Dermis blood vessel endothelial cell (primary cell): ENCODE measurements at places on chromosomes 1 and 21.

DNA sequence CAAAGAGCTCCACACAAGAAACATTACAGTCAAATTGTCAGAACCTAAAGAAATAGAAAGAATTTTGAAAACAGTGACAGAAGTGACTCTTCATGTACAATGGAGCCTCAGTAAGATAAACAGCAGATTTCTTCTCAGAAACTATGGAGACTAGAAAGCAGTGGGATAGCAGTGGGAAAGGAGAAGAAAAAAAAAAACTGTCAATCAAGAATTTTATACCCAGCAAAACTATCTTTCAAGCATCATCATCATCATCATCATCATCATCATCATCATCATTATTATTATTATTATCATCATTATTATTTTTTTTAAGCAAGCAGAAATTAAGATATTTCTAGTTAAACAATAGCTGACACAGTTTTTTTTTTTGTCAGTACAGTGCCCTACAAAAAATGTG is 24.2 kb downstream of the CEP170 start:
- DNase-seq: peak; percentile 27

GRCh38 chr1:191260056-191260455 is 782.4 kb upstream of the BRINP3 start:
- no peak for DNase-seq

GRCh38 chr1:241775021-241775420 is 73.0 kb upstream of the EXO1 start:
- DNase-seq: no peak

DNA sequence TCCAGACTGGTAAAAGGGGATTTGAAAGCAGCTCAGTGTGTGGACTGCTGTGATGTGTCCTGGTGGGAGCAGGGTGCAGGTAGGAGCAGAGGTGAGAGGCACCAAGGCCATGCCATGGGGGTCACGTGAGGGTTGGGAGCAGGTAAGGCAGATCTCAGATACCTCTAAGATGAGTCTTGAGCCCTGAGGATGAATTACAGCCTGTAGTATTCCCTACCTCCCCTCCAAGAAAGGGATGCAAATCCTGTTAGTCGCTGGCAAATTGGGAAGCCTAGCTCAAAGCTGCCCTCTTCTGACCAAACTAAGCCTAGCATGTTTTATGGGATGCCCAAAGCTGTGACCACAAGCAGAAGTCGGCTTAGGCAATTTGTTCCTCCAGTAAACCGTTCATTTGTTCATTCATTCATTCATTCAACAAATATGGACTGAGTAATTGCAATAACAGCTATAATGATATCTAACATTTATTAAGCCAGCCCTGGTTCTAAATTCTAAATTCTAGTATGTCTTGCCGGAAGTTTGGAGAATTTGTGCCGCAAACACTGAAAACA is 3.9 kb upstream of the NUAK2 start:
- DNase-seq: peak; percentile 90

GRCh38 chr1:228038387-228039005 is 31.7 kb downstream of the WNT3A start:
- DNase-seq: no peak

DNA sequence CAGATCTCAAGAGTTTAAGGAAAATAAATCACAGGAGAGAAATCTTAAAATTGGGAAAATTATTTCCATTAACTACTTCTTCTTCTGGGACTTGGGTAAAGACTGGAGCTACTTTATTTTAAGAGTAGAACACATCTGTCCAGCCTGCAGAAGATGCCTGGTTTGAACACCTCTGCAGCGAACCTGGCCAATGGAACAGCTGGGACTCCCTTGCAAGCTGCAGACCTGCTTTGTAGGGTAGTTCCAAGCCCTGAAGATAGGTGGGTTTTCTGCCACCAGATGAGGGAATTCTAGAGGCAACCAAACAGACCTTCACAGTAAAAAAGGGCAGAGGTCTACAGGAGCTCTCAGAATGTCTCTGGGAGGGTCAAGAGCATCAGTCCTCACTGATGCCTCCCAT is 86.5 kb upstream of the CACNA1E start:
- no peak for DNase-seq

- no peak for DNase-seq
Observed at GRCh38 chr1:227902641-227902990, 45.1 kb downstream of the WNT9A start.

GRCh38 chr1:204560590-204561150 is 44.5 kb downstream of the MDM4 start:
- DNase-seq: peak; percentile 26

DNA sequence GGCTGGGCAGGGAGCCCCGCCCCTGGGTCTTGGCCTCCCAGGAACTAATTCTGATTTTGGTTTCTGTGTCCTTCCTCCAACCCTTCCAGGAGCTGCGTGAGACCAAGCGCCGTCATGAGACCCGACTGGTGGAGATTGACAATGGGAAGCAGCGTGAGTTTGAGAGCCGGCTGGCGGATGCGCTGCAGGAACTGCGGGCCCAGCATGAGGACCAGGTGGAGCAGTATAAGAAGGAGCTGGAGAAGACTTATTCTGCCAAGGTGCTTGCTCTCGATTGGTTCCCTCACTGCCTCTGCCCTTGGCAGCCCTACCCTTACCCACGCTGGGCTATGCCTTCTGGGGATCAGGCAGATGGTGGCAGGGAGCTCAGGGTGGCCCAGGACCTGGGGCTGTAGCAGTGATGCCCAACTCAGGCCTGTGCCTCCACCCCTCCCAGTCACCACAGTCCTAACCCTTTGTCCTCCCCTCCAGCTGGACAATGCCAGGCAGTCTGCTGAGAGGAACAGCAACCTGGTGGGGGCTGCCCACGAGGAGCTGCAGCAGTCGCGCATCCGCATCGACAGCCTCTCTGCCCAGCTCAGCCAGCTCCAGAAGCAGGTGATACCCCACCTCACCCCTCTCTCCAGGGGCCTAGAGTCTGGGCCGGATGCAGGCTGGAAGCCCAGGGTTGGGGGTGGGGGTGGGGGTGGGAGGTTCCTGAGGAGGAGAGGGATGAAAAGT is 18.5 kb upstream of the SEMA4A start:
- DNase-seq: no peak

DNA sequence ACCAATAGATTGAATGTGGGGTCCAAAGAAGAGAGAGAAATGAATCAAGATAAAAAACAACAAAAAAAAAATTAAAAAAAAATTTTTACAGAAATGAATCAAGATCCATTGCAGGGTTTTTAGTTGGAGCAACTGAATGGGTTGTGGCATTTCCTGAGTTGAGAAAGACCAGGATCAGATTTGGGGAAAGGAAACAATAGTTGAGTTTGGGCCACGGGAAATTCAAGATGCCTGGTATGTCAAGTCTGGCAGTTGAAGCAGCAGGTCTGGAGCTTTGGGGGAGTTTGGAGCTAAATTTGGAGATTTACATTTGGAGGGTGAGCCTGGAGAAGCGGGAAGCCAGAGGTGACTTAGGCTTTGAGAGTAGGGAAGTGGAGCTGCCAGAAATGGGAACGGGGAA is 22.6 kb downstream of the ATP8B2 start:
- DNase-seq: no peak

- DNase-seq: no peak
Observed at GRCh38 chr1:236269439-236269838, 12.3 kb downstream of the ERO1B start.

GRCh38 chr1:157852476-157852875 is 10.9 kb upstream of the CD5L start:
- no peak for DNase-seq

- no peak for DNase-seq
Observed at GRCh38 chr1:27617420-27617819, 13.5 kb upstream of the AHDC1 start.

- DNase-seq: no peak
Observed at GRCh38 chr1:151918819-151919610, 9.7 kb upstream of the THEM4 start.

DNA sequence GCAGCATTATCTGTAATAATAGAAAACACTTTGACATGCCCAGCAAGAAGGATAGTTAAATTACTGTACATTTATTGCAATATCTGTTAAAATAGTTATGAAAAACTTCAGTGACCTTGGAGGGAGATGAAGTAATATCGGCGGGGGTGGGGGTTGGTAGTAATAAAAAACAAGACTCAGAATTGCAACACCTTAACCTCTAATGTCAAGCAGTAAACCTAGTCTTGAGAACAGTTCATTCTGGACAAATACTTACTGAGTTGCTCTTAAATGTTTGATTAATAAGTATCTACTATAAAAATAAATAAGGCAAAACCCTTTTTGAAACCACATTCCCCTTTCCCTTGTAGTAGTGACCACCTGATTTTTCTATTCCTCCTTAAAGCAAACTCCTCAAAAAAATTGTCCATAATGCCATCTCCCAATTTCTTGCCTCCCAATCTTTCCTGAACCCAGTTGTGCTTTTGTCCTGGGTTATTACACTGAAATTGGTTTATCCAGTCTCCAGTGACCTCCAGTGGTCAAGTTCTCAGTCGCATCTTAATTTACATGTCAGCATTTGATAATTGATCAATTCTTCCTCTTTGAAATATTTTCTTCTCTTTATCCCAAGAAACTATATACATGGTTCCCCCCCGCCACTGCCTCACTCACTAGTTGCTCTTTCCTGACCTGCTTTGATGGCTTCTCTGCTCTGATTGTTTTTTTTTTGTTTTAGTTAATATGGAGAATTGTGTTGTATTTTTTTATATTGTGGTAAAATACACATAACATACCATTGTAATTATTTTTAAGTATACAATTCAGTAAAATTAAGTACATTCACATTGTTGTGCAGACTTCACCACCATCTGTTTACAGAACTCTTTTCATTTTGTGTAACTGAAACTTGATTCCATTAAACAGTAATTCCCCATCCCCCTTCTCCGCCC is 36.8 kb downstream of the RAP1A start:
- DNase-seq: peak; percentile 78

- DNase-seq: peak; percentile 60
Observed at GRCh38 chr1:154877370-154877974, 7.4 kb upstream of the KCNN3 start.

DNA sequence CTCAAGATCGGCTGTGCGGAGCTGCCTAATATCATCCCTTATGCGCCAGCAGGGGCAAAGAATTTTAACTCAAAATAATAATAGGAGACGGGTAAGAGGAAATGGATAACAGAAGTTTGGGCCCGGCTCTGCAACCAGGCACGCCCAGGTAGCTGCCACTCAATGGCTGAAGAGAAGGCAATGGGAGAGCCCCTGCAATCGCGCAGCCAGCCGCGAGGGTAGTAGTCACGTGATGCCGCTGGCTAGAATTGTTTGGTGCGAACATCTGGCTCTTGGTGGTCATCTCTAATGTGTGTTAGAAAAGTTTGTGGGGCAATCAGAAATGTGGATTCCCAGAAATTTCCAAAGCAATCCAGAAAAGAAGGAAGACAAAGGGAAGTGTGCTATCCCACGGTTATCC is 12.3 kb downstream of the BARHL2 start:
- DNase-seq: no peak

DNA sequence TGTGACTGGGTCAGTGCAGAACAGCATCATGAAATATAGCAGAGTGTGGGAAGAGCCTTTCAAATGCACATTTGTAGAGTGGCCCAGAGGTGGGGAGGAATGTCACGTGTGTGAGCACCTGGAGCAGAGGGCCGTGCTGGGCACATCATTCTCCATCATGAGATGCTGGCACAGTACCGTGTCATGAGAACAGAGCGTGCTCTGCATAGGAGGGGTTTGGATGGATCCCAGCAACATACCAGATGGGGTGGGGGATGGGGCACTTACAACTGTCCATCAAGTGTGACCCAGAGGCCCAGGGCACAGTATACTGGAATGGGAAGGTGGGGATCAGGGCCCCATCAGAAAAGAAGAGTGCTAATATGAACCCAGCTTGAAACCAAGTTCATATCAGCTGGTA is 182.0 kb downstream of the LMX1A start:
- no peak for DNase-seq

GRCh38 chr1:79796434-79796833 is 789.9 kb upstream of the ADGRL4 start:
- no peak for DNase-seq

DNA sequence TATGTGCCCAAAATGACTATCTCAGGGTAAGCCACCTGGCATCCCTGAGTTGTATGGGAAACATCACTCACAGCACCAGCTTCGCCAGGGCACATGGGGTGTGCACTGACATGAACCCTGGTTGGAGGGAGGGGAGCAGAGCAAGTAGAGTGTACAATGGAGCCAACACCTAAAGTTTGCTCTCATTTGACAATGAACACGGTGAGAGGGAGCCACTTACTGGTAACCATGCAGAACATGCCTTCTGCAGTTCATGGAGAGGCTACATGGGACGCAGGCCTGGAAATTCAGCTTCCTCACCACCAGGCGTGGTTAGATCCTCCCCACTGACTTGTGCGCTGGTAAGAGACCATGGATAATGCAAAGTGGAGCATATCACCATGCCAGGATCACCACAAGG is 10.0 kb upstream of the CPLANE2 start:
- no peak for DNase-seq

DNA sequence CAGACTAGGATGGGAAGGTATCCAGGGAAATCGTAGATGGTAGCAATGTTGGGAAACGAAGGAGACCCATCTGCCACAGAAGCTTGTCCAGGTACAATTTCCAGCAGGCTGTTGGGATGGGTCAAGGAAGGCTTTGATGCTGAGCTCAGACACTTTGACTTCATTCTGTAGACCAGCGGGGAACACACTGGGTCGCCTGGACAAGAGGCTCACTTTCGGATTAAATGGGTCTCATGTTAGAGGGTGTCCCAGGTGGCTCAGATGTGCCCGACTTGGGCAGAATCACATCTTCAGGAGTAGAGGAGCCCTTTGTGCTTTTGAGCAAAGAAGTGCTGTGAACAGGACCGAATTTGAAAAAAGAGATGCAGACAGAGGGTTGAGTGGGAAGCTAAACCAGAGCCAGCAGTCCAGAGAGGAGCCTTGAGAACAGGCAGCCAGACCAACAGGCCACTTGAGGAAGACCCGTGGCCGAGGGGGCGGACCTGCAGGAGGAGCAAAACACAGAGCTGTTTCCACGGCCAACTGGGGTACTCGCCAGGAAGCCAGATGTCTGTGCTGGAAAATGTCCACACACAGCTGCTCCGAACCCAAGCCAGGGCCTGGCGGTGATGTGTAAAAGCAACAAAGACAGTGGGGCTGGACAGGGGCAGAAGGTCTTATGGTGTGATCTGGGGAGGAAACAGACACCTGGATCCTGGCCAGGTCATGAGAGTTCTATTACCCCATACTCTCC is 146.9 kb downstream of the AJAP1 start:
- DNase-seq: no peak

- DNase-seq: no peak
Observed at GRCh38 chr1:205124726-205125125, 2.9 kb upstream of the RBBP5 start.

- DNase-seq: no peak
Observed at GRCh38 chr21:29056538-29057050, 16.9 kb downstream of the CCT8 start.

DNA sequence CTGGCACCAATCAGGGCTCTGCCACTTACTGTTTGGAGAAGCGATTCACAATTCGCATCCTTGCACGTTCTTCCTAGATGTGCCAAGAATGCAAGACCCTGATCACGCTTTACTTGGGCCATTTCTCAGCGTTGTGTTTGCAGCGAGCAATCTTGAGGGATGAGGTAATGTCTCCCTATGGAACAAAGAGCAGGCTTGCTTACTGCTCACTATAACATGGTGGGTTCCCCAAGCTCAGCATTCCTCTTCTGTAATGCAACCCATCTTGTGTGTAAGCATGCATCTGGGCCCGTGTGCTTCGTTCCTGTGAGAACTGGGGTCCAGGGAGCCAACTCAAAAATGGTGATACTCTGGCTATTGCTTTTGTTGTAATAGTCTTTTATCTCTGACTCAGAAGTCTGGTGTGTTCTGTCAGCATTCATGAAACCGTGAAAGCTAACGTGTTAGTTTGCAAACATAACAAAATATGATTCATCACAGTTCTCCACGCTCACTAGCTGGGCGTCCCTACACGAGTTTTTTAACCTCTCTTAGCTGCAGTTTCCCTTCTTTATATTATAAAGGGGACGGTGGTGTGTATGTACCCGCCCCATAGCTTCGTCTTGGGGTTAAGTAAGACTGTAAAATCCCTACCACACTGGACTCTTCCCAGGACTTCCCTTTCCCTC is 33.3 kb downstream of the DNTTIP2 start:
- peak; percentile 91 for DNase-seq
